ENCODE measurements at places on chromosomes 3 and 15.

- no peak overlapping the region for H3K27ac ChIP-seq
- no peak for DNase-seq
- H3K4me1 ChIP-seq, result no peaks in the 10 kb centered on the region
- no peak overlapping the region for H3K4me3 ChIP-seq
- no peaks in the 10 kb centered on the region for H3K27me3 ChIP-seq
Measured at GRCh38 chr3:169699536-169700050, 36.1 kb upstream of the MECOM start.

GRCh38 chr3:127406309-127407025, 118.6 kb upstream of the PRR20G start:
- no peak overlapping the region for H3K4me3 ChIP-seq
- peaks cover 79% of the 10 kb centered on the region for H3K4me1 ChIP-seq
- H3K36me3 ChIP-seq, result no peaks in the 10 kb centered on the region

DNA sequence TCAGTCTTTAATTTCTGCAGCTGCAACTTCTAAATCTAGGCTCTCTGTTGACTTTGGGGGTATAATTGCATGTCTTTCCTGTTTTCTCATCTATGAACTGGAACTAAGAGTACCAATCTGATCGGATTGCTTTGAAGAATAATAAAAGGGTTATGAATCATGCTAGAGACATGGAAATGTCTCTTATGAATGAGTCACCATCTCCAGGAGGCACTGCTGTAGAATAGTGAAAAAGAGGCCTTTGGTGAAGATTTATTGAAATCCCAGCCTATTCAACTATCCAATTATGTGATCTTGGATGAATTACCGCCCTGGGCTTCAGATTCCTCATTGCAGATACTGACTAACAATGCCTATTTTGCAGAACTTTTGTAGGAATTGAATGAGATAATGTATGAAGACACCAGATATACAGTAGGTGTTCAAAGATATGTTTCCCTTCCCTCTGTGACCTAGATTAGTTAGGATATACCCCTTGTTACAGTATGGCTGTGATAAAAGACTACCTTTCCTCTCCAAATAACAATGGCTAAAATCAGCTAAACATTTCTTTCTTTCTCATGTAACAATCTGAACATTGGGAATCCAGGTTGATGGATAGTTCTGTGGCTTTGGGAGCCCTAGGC, 11.5 kb upstream of the CMTM8 start:
- no peaks in the 10 kb centered on the region for H3K36me3 ChIP-seq
- peaks cover 4% of the 10 kb centered on the region for H3K4me1 ChIP-seq
- no peak overlapping the region for H3K4me3 ChIP-seq

GRCh38 chr3:60536420-60536819, 714.8 kb downstream of the FHIT start:
- no peak overlapping the region for H3K27ac ChIP-seq
- DNase-seq, result no peak
- no peak overlapping the region for H3K4me3 ChIP-seq
- no peaks in the 10 kb centered on the region for H3K27me3 ChIP-seq
- H3K36me3 ChIP-seq, result no peaks in the 10 kb centered on the region

Measured in neural progenitor cell (in vitro differentiated cells).